LHCN-M2 (cell line): ENCODE measurements at places on chromosomes 16 and 17. TPM values are rescaled to one million over a fixed set of nuclear protein-coding genes. Genes with fewer than 3 reads are reported as not detected.

DNA sequence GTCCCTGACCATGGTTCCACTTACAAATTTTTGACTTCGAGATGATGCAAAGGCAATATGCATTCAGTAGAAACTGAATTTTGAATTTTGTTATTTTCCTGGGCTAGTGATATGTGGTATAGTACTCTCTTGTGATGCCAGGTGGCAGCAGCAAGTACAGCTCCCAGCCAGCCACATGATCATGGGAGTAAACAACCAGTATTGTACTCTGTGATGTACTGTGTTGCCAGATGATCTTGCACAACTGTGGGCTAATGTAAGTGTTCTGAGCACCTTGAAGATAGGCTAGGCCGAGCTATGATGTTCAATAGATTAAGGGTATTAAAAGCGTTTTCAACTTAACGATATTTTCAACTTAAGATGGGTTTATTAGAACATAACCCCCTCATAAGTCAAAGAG is 250.8 kb downstream of the STX8 start:
- peak; percentile 8 for DNase-seq

TBC1D3 gene
- not detected in 2 replicates for total RNA-seq

MEFV gene
- total RNA-seq: 0.06 TPM in 1 of 2 replicates, not detected in the other

PLD6 gene
- total RNA-seq: 4.2 and 5.3 TPM in 2 replicates

KRTAP4-5 gene
- total RNA-seq: not detected in 2 replicates

GRCh38 chr17:58666858-58667267 is 25.0 kb downstream of the TEX14 start:
- DNase-seq: peak; percentile 33

DNA sequence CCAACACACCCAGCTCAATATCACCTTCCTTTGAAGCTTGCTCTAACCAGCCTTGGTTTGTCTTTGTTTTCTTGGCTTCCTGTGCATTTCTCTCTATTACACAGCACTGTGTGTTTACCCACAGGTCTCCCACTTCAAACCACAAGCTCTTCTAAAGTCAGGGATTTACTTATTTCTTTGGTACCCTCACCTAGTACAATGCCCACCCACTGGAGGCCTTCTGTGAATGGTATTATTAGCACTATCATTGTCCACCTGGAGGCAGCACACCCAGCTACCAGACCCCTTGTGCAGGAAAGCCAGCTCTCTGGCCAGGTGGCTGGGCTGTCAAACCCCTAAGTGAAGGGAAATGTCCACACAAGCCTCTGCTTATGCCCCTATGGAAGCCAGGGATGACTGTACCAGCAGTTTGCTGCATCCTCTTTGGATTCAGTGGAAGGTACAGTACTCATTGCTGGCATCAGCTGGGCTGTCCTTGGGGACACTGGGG is 9.4 kb upstream of the TOP2A start:
- DNase-seq: no peak

DNA sequence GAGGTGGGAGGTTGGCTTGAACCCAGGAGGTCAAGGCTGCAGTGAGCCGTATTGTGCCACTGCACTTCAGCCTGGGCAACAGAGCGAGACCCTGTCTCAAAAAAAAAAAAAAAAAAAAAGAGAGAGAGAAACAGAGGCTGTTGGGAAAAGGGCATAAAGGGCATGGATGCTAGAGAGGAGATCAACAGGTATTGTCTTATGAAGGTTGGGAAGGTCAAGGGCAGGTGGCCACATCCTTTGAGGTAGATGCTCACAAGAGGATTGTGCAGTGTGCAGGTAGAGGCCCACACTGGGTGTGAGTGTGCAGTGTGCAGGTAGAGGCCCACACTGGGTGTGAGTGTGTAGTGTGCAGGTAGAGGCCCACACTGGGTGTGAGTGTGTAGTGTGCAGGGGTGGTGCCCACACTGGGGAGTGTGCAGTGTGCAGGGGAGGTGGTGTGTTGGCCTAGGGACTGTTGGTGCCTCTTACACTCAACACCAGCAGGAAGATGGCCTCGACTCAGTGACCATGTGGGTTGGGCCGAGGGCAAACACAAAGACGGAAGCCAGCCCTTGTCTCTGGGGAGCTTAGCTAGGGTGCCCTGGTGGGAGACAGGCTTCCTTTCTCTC is 404.9 kb upstream of the TNRC6C start:
- DNase-seq: no peak

CACNG5 gene
- not detected in 2 replicates for total RNA-seq

ARHGAP23 gene
- total RNA-seq: 20.8 and 31.7 TPM in 2 replicates

- DNase-seq: peak; percentile 76
Observed at GRCh38 chr16:1097800-1098199, 1.8 kb upstream of the C1QTNF8 start.

GRCh38 chr17:49646391-49647255 is 31.3 kb downstream of the SPOP start:
- peak; percentile 83 for DNase-seq

GRCh38 chr17:27893841-27894503 is 807 bp upstream of the LYRM9 start:
- DNase-seq: no peak

WFDC1 gene
- total RNA-seq: not detected in 2 replicates

GRCh38 chr16:54245788-54246453 is 40.7 kb downstream of the IRX3 start:
- DNase-seq: no peak

HSF5 gene
- total RNA-seq: not detected in 2 replicates

MMP25 gene
- total RNA-seq: 0.06 and 0.11 TPM in 2 replicates

SLC9A5 gene
- 0.98 and 1.3 TPM in 2 replicates for total RNA-seq

- DNase-seq: no peak
Observed at GRCh38 chr16:88343271-88343791, 39.4 kb upstream of the ZNF469 start.

GRCh38 chr16:79493911-79494310 is 106.6 kb downstream of the MAF start:
- no peak for DNase-seq

NUPR1 gene
- total RNA-seq: 1.9 and 6.4 TPM in 2 replicates

AGRP gene
- not detected in 2 replicates for total RNA-seq

DNA sequence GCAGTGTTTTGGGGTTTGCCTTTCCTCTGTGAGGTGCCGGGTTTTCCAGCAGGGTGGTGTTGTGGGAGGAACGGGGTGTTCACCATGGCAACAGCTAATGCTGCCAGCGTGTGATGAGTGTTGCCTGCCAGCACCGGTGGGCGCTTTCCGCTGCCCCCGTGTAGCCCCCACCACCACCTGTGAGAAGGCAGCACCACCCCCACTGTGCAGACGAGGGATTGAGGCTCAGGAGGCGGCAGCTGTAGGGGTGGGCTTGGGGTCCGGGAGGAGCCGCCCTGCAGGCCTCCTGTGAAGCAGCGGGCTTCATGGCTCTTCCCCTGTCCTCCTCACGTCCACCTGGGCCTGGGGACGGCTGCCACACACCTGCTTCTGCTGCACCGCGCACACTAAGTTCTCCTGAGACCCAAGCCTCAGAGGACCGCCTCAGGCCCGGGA is 5.2 kb downstream of the RAB40C start:
- DNase-seq: no peak

KIF18B gene
- total RNA-seq: 12.1 and 14.7 TPM in 2 replicates

DNA sequence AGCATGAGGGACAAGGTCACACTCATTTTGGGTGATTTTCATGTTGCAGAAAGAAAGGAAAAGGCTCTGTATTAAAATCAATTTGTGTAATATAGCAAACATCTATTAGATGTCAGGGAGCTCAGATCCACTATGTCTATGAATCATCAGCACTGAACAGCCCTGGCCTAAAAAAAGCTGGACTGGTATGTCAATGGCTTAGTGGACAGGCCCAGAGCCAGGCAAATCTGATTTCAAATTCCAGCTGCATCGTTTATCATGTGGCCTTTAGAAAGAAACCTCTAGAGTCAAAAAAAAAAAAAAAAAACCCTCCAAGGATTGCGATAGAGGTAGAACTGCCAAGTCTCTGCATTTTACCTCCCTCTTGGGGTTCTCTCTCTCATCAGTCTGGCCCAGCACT is 5.4 kb downstream of the GAS7 start:
- DNase-seq: no peak

- DNase-seq: no peak
Observed at GRCh38 chr17:9436630-9437029, 139.0 kb downstream of the STX8 start.

- peak; percentile 11 for DNase-seq
Observed at GRCh38 chr17:13209081-13209480, 191.3 kb upstream of the ELAC2 start.

NPIPB8 gene
- 0.06 and 0.34 TPM in 2 replicates for total RNA-seq
